ENCODE measurements at places on chromosomes 1 and 21.

GRCh38 chr1:111907321-111907720 is 82.1 kb downstream of the KCND3 start:
- no peak for DNase-seq

GRCh38 chr1:58802640-58803399 is 19.0 kb upstream of the JUN start:
- DNase-seq = no peak

GRCh38 chr21:41766883-41767605 is at the start of gene RIPK4:
Gene RIPK4, minus strand, starts transcription at chr21:41767052. Its CDS starts 11 bp downstream, at chr21:41767041.
- DNase-seq = peak; percentile 64

DNA sequence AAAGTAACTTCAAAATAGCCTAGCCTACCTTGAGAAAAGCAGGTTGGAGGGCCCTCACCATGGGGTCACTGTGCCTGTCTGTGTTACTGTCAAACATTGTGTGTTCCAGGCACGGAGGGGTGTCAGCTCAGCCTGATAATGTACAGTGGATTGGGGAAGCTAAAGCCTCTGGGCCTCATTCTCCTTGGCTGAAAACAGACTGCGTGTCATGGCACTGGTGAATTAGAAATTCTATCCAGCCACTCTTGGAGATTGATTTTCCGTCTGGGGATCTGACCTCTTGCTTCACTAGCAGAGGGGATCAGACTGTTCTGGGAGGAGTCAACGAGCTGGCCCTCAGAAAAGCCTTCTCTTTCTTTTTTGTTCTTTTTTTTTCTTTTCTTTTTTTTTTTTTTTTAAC is 123.5 kb upstream of the HOOK1 start:
- DNase-seq = peak; percentile 90

DNA sequence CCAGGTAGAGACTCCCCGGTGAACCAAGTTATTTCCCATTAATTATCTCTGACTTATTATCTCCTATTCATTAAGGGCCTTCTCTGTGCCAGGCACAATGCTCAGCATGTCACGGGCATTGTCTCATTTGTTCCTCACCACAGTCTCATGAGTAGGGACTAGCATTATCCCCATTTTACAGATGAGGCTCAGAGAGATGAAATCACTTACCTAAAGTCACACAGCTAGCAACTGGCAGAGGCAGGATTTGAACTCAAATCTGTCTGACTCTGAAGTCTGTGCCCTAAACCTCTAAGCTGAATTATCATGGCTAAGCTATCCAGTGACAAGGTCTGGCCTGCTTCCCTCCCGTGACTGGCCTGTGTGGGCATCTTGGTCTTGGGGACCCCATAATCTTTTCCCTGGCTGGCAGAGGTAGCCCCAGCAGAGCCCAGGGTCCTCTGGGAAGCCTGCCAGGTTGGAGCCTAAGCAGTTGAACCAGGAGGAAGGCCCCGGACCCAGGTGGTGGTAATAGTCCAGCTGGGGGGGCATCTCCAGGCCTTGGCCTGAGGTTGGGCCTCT is 4.5 kb downstream of the MAP7D1 start:
- no peak for DNase-seq

DNA sequence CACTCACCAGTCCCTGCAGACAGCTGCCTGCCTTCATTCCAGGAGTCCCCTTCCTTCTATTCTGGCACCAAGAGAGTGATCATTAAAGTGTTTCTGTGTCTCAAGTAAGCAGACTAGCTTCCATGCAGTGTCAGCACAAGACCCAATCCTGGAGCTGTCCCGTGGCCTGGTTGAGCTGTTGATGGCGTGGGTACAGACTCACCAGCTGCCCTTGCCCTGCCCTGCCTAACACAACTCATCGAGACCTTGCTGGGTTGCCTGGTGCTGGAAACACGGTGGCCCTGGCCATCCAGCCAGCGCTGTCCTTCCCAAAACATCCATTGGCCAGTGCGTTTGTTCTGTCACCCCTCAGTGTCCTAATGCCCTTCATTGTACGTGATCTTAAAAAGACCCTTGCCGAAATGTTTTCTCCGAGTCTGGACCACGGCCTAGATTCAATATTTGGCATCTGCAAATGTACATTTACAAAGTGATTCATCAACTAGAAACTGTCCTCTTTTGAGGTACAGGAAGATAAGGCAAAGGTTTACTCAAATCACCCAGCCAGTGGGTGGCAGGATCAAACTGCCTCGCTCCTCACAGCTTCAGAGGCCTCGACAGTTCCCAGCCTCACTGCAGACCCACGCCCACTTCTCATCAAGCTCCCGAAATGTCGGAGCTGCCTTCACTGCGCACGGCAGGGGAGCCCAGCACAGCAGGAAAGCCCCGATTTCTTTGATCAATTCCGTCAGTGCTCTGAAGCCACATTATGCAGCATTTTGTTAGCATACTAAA is 494.2 kb downstream of the KIF26B start:
- DNase-seq = no peak

DNA sequence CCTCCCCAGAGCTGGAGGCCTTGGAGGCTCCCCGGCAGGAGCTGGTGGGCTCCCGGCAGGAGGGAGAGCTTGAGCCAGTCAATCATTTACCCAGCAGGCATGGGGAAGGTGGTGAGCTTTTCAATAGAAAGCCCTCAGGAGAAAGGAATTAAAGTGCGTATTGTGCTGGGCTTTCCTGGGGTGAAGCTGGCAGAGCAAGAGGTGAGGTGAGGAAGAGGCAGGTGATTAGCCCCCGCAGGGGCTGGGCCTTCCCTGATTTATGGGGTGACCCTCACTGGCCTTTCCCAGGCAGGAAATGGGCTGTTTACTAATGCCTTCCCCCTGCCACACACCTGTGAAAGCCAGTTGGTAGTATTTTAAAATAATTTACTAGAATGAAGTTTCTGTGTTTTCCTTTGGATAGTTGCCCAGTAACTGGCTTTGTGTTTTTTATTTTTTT is 25.8 kb downstream of the CLDN14 start:
- no peak for DNase-seq

DNA sequence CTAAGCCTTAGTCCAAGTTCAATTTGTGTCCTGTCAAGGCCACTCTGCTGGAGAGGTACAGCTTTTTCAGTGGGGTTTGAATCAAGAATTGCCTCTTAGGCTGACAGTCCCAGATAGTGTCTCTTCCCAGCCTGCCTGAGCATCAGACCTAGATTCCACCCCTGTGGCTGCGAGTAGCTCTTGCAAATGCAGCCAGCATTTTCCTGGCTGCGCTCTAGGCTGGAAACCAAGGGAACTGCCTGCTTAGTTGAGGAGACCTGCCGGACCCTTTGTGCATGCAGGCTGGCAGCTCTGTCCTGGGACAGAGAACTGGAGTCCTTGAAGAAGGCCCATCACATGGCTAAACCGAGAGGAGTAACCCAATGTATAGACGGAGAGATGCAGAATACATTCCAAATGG is 293.7 kb downstream of the PCP4 start:
- no peak for DNase-seq

DNA sequence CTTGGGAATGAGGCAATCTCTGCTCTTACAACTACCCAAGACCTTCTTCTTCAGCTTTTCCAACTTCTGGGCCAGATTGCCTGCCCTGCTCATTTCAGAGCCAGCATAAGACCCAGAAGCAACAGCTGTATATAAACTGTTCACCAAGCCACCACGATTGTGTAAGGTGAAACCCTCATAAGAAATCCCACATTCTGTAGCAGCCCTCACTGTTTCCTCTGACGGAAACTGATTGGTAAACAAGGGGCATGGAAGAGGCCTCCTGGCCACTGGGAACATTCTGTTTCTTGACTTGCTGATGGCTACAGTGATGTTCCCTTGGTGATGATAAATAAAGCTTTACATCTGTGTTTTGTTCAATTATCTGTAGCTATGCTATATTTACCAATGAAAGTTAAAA is 39.7 kb upstream of the EXO1 start:
- peak; percentile 7 for DNase-seq

- peak; percentile 30 for DNase-seq
These were observed 184.0 kb downstream of the MIS18A start for GRCh38 chr21:32094804-32095203.
